LNCaP clone FGC (cell line): ENCODE measurements at places on chromosomes 1 and 21.

- no peak for DNase-seq
These were observed 141.7 kb downstream of the DENND1B start for GRCh38 chr1:197633447-197634078.

GRCh38 chr1:116078699-116079223, 32.4 kb upstream of the MAB21L3 start:
- DNase-seq = no peak

- DNase-seq = peak; percentile 53
These were observed at the start of gene NASP for GRCh38 chr1:45583666-45584350. TSS of gene NASP (plus strand) at chr1:45584041. CDS start at chr1:45584147, 106 bp downstream.

GRCh38 chr1:152427458-152427857, 13.4 kb upstream of the CRNN start:
- DNase-seq = no peak

DNA sequence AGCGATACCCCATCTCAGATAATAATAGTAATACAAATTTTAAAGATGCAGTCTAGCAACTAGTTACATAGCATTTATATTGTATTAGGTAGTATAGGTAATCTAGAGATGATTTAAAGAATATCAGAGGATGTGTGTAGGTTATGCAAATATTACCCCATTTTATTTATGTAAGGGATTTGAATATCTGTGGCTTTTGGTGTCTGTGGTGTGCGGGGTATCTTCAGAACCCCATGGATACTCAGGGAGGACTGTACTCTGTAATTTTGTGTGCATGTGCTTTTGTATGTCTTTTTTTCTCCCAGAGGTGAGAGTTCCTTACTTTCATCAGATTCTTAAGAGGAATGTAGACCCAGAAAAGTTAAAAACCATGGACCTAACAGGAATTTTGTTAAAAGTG, 12.8 kb downstream of the RNF2 start:
- no peak for DNase-seq

- DNase-seq = no peak
These were observed 61.9 kb downstream of the DNTTIP2 start for GRCh38 chr1:93816970-93817678.

DNA sequence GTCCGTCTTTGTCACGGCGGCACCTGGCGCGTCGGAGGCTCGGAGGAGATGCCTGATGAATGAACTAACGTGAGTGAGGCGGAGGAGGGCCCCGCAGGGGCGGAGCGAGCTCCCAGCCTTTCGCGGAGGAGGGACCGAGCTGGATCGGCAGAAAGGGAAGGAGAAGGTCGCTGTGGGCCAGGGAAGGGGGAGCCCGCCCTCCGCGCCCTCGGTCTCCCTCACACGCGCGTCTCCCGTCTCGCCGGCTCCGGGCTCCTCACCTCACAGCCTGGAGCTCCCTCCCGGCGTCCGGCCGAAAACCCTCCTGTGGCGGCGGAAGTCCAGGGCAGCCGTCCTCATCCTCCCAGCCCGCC, 519 bp downstream of the ZNF496 start:
- DNase-seq = peak; percentile 47
